ENCODE measurements at places on chromosomes 6 and 20.
A peak's percentile ranks its signal among the peaks of the same experiment; 100 is the strongest.

GRCh38 chr6:108171918-108172516 lies 6.2 kb downstream of the NR2E1 start:
- DNase-seq: no peak

DNA sequence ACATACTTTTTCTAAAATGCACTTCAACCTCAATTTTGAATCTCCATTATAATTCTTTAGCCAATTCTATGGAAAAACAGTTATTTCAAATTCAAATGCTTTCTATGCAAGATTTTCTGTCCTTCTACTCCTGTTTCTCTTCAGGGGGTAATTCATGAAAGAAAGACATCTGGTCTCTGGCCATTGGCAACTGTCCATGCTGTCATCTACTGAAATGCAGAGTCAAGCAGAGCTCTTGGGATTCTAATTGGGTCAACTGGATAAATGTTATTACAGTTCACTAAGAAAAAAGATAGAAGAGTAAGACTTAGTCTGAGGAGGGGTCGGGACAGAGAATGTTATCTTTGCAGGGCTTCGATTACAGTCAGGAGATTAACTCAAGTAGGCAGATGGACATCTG lies 22.0 kb upstream of the BMP5 start:
- DNase-seq: no peak

DNA sequence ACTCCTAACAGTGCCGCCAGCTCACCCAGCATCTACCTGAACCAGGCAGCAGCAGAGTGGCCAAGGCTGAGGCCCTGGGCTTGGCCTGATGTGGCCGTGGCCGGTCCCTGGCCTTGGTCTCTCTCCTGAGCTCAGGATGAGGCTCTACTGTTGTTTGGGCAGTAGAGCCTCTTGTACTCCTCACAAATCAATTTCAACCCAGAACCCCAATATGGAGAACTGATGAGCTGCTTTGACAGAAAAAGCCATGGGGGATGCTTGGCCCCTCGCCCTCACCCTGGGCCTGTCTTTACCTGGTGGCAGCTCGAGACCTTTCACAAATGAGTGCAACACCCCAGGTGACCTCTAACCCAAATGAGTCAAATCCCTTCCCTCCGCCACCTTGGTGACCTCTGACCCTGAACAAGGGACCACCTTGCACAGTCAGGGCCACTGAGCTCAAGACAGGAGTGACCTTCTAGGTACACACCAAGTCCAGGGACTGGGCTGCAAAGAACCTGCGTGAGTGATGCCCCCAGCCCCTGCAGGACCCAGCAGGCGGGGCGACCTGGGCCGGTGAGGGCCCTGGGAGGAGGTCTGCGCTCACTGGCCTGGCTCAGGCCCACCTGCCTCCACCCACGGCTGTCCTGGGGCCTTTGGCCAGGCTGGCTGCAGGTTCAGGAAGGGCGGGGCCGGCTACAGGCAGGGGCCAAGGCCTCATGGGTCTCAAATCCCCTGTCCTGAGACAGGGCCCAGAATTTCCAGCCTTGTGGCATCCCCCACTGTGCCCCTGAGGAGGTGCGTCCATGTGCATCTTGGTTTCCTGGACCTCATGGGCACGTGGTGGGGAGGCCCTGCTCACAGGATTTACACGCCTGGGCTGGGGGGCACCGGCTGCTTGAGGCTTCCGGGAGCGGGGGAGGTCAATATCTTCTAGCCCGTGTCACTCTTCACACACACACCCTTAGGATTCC lies 30.2 kb downstream of the PSMG4 start:
- peak; percentile 20 for DNase-seq

- peak; percentile 37 for DNase-seq
These were observed 199.6 kb downstream of the GMPR start for GRCh38 chr6:16437984-16438383.

- DNase-seq: no peak
These were observed 137.3 kb downstream of the ZFAND3 start for GRCh38 chr6:37956711-37957275.

DNA sequence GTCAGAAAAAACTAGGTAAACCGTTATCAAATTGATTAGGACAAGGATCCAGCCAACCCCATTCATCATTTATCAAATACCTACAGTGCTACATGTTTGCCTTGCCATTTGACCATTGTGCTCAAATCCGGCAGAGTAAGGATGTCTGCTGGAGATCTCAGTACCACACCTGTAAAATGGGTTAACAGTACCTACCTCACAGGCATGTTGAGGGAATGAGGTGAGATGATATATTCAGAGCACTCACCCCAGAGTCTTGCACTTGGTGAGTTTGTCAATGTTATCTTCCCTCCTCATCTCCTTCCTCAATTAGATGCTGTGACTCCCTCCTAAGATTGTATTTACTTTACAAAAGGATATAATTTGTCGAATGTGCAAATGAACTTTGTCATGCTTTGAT lies 54.5 kb upstream of the DSP start:
- DNase-seq: no peak

- no peak for DNase-seq
These were observed 224.9 kb upstream of the DTNBP1 start for GRCh38 chr6:15887491-15888461.

DNA sequence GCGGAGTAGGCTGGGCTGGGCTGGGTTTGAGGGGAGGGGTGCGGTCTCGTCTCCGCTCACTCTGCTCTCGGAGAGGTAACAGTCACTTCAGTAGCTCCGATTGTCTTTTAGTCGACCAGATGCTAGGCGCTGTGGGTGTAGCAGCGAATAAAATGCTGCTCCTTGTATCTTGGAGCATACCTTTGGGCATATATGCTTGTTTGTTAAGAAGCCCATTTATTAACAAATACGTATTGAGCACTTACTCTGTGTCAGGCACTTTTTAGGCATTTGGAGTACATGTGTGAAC lies 545 bp downstream of the ACTR5 start:
- DNase-seq: peak; percentile 68

DNA sequence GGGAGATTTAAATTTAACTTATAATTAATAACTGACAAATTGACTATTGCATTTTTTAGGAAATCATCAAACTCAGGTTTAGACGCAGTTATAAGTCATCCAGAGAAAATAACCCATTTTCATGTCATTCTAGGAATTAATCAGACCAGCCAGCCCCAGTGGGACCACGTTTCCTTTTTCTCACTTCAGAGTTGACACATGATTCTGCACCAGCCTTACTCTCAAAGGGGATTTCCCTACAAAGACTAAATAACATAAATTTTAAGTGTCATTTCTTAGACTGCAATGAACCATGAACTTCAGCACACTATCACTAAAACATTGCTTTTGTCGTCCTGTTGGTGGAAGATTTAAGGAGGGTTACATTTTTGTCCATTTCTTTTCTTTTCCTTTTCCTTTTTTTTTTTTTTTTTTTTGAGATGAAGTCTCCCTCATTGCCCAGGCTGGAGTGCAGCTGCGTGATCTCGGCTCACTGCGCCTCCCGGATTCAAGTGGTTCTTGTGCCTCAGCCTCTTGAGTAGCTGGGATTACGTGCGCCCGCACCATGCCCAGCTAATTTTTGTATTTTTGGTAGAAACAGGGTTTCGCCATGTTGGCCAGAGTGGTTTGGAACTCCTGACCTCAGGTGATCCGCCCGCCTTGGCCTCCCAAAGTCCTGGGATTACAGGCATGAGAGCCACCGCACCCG lies 3.6 kb downstream of the IPCEF1 start:
- DNase-seq: no peak

GRCh38 chr6:68196645-68197044 lies 438.4 kb upstream of the ADGRB3 start:
- DNase-seq: no peak

DNA sequence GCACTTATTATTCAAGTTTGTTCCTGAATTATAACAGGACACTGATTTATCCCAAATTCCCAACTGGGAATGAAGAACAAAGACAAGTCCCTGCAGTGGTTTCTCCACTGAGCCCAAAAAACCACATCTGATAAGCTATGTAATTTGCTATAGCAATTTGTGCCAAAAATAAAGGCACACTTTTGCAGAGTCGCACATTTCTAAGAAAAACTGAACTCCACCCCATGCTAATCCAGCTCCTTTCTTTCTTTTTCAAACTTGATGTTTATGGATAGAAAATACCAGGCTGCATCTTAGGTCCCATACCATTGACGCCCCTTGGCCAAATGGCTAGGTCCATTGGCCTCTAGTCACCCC lies 170.2 kb upstream of the CITED2 start:
- DNase-seq: no peak

GRCh38 chr20:50315586-50316551 lies 125.2 kb downstream of the CEBPB start:
- DNase-seq: no peak

DNA sequence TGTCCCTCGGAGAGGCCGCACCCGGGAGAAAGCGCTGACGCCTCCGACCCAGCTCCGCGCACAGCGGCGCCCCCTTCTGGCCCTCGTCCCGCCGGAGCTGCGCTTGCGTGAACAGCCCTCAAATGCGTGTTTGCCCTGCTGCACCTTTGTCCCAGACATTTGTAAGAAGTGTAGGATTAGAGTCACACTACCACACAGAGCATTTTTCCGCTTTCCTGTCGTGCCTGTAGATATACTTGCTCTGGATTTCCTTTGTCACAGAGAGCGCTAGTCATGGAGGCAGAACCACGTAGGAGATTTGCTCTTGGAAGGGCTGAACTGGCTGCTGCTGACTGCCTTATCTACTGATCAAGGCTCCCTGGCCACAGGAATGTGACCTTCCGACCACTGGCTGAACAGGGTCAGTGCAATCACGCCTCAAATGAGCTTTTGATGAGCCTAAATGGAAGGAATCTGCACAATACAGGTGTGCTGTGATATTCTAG lies 62.3 kb downstream of the PAX1 start:
- DNase-seq: no peak

DNA sequence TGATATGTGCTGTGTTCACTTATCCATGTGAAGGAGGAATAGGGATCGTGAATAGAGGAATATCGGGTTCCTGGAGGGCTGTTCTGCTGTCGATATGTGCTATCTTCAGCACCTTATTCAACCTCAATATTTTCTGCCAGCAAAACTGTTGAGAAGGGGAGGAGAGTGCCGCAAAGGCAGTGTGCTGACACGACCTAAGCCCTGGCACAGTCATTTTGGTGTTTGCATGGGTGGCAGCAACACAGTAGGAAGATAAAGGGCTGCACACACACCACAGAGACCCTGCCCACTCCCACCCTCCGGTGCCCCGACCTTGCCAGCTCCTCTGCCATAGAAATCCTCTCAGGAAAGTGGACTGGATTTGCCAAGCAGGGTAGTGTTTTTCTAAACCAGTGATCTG lies 47.0 kb downstream of the ZDHHC14 start:
- no peak for DNase-seq

GRCh38 chr20:20251836-20252235 lies 116.1 kb upstream of the INSM1 start:
- no peak for DNase-seq

DNA sequence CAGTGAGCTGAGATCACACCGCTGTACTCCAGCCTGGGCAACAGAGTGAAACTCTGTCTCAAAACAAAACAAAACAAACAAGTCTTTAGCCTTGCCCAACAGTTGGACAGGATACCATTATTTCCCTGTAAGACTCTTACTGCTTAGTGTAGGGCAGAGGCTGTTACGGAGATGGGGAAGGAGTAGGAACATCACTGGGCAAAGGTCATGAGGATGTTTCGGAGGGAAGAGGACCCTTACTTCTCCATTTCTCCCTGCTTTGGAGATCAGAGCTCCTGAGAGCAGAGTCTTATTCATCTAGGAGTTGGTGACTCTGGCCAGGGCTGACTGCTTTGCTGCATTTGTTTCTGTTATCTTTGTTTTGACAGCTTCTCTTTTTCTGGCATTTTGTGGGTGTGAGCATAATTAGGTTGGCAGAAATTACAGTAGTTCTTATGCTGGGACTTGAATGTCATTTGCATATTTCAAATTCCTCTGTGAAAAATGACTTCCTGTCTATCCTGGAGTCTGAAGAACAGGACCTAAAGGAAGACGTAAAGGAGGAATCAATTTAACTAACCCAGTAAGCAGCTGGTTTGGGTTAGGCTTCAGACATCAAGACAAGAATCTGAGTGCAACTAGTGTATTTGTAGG lies 89.0 kb downstream of the CDS2 start:
- DNase-seq: no peak

DNA sequence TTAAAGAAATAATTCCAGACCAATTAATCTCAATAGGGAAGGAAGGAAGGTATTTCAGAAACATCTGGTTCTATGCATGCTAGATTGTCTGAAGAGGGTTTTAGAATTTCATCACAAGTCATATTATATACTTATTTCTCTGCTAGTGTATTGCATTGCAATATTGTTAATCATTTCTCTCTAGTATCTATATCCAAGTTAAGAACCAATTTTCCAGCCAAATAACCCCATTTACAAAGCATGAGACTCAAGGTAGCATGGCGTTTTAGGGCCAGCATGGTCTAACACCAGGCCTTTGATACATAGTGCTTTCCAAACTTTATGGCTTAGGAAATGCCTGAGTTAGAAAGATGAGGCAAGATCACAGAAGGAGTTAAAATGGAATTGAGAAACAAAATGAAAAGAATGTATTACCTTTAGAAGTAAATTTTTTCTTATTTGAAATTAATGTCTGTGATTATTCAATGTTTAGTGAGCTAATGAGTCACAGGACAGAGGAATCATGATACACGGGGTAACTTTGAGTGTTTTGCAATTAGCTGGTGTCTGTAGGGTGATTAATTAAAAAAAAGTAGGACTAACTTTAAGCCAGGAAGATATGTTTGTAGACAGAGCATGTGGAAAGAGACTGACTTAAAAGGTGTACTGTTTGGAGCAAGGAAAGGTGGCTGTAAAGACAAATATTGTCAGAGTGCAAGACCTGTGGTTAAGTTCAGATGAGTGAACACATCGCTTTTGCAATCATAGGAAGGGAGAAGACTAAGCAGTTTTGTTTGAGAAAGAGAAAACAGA lies 1006.2 kb upstream of the CITED2 start:
- no peak for DNase-seq

- no peak for DNase-seq
These were observed 57.1 kb upstream of the MLN start for GRCh38 chr6:33860706-33861474.

DNA sequence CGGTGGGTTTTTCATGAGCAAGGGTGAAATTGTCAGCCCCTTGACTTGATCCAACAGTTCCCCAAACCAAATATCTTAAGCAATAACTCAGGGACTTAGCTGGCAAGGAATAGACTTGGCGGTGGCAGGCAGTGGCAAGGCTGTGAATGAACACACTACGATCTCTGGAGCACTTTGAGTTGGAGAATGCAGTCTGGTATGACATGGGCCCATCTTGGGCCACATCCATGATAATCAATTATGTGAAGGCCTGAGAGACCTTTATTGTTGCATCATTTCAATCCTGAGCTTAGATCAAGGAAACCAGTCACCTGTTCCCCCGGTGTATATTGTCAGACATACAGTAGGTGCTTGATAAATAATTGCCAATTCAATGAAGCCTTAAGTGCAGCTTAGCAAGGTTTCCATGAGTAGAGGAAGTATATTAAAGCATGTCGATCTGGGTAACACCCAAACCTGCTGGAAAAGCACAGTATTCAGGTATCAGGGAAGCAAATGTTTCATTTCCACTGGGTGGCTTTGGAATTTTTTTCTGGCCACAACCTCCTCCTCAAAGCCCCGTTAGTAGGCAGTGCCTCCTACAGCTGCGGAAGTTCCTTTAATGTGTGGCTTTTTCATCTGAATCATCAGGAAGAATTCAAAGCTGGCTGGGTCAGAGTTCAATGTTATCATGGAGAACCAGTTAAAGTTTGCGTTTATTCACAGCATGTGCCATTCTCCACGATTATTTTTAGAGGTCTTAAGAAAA lies 10.2 kb downstream of the CASS4 start:
- DNase-seq: no peak

GRCh38 chr20:10663756-10664155 lies 10.0 kb downstream of the JAG1 start:
- DNase-seq: no peak

All from activated CD4-positive, CD25-positive, alpha-beta regulatory T cell treated with anti-CD3 and anti-CD28 coated beads, Interleukin-2, amount 50 U/mL, for 72 hours (primary cell).